ENCODE measurements at places on chromosomes 7 and 10.

- no peak for DNase-seq
Measured at GRCh38 chr7:134787064-134787463, 7.6 kb downstream of the CALD1 start.

- DNase-seq, result no peak
Measured at GRCh38 chr10:94591461-94592205, 46.0 kb downstream of the HELLS start.

- DNase-seq, result no peak
Measured at GRCh38 chr7:75847707-75848106, 31.1 kb upstream of the RHBDD2 start.

GRCh38 chr7:110010359-110010758, 1080.6 kb upstream of the LRRN3 start:
- DNase-seq, result no peak

- DNase-seq, result no peak
Measured at GRCh38 chr10:94042001-94042833, 48.5 kb downstream of the PLCE1 start.

GRCh38 chr10:23037561-23037960, 57.8 kb upstream of the MSRB2 start:
- no peak for DNase-seq

- DNase-seq, result no peak
Measured at GRCh38 chr10:61016630-61017029, 72.6 kb upstream of the RHOBTB1 start.

DNA sequence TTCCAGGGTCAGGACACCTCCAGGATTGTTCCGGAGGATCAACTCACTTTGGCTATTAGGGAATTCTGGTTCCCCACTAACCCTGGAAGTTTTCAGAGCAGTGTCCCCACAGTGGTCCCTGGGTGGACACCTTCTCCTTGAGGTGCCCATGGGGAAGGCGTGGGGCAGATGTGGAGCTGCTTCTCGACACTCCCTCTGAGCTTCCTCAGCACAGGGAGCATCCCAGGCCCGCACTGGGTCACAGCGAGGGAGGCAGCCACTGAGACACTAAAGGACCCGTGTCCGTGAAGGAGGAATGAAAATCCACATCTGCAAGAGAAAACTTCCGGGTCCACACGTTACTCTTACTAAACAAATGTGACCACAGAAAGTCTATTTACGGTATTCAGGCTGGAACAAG, 48.2 kb upstream of the MNX1 start:
- no peak for DNase-seq

DNA sequence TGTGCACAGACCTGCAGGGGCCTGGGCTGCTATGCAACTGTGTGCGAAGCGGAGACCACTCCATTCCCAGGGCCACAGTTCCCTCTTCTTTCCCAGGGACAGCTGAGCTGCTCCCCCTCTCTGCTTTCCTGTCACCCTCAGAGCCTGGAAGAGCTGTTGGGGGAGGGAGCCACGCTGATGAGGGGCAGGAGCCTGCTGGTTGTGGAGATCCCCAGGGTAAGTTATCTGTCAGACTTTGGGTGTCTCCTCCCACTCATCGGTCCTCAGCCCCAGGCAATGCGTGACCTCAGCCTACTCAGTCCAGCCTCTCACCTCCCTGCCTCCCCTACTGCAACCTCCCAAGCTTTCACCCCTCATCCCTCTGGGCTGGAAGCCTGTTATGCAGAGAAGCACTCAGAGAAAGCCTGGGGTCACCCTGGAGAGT, 53.5 kb downstream of the ZNF467 start:
- DNase-seq, result no peak

GRCh38 chr7:9842301-9842700, 1131.4 kb upstream of the PHF14 start:
- DNase-seq, result no peak

DNA sequence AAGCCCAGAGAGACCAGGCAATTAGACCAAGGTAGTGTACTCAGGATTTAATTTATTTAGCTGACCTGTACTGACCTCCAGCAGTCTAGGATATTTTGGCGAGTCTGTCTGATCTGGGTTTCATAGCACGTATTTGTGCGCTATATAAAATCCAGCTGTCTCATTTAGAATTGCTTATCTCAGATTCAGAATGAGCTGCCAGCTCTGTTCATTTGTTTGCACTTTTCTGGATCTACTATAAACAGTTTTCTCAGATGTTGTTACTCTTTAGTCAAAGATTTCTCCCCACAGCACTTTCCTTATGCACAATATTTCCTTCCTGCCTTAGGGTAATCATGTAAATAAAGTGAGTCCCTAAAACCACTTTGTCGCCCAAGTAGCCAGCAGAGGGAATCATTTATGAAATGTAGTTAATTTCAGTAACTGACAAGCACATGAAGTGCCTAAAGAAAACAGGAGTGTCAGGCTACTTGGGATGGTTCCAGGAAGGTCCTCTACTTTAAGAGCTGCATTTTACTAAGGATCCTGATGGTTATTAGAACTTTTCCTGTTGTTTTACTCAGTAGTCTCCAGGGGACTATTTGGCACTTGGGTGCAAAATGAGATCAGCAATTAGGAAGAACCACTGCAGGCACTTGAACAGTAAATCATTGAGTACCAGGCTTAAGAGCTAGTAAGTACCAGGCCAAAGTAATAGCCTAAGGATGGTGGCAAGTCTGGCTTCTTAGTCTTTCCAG, 226.4 kb downstream of the TWIST1 start:
- DNase-seq, result no peak

GRCh38 chr7:40192036-40192435, 57.2 kb downstream of the SUGCT start:
- DNase-seq, result no peak

GRCh38 chr7:114217026-114217806, 197.4 kb upstream of the FOXP2 start:
- no peak for DNase-seq

- no peak for DNase-seq
Measured at GRCh38 chr7:79403879-79404278, 49.6 kb downstream of the MAGI2 start.

- no peak for DNase-seq
Measured at GRCh38 chr7:24760968-24761367, 3.7 kb upstream of the GSDME start.

DNA sequence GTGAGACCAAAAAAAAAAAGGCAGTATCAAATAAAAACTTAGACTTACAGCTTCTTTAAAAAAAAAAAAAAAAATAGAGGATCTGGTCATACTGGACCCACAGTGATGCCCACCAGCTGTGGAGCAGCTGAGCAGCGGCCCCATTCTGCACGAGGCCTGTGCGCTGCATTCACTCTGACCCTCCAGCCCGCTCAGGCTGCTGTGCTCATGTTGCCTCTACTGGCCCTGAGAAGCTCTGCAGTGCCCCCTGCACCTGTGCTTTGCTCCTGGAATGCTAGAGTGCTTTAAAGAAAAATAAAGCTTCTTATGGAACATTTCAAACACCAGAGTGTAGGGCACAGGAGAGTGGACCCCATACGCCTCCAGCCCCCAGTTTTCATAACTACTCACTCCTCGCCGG, 33.2 kb downstream of the TMEM120A start:
- DNase-seq, result no peak

DNA sequence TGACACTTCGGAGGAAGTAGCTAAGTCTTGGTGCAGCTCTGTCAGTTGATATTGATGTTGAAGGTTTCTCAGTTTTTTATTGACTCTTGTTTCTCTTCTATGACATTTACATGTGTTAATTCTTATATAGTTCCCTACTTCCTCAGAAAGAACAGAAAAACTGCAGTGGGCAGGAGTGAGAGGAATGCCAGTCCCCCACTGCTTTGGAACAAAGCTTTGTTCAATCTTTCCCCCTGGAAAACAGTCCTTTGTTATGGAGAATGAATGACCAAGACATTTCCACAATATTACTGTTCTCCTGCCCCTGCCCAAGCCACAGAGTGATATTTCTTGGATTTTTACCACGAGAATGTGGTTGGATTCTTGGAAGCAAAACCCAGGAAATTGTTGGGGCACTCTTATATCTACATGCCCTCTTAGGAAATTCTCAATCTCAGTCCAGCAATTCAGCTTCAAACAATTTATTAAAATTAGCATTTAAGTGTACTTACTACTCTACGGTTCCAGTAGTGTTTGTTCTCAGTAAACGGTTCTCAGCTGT, 258.0 kb upstream of the KCND2 start:
- DNase-seq, result no peak

DNA sequence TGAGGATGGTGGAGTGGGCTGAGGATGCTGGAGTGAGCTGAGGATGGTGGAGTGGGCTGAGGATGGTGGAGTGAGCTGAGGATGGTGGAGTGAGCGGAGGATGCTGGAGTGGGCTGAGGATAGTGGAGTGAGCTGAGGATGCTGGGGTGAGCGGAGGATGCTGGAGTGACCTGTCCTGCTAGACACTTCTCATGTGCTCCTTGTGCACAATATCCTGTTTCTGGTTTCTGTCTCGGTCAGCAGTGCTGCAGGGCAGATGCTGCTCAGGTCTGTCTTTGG, 29.2 kb downstream of the ANXA8 start:
- DNase-seq, result no peak

- no peak for DNase-seq
Measured at GRCh38 chr10:3323865-3324498, 151.4 kb upstream of the PITRM1 start.

- no peak for DNase-seq
Measured at GRCh38 chr10:18238870-18239485, 98.8 kb downstream of the CACNB2 start.

GRCh38 chr10:121157998-121158397, 306.8 kb downstream of the WDR11 start:
- DNase-seq, result no peak

- no peak for DNase-seq
Measured at GRCh38 chr7:39434012-39434411, 132.2 kb upstream of the YAE1 start.

- DNase-seq, result no peak
Measured at GRCh38 chr7:117971556-117972244, 98.5 kb upstream of the CTTNBP2 start.

DNA sequence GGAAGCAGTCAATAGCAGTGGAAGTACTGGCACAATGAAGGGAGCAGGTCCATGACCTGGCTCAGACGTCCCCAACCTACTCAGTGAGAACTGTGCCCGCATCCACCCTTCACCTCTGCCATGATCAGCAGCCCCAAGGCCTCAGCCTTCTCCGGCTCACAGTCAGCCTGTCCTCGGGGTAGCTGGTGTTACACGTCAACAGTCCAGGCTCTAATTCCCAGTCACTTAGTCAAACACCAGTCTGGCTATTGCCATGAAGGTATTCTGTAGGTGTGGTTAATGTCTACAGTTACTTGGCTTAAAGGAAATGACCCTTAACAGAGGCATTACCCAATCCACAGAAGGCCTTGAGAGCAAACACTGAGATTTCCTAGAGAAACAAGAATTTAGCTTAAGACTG, 49.1 kb downstream of the GRB10 start:
- DNase-seq, result no peak

All from stimulated activated CD8-positive, alpha-beta memory T cell treated with anti-CD3 and anti-CD28 coated beads, Interleukin-4, amount 100 ng/mL, for 4 hours (primary cell).